ENCODE measurements at places on chromosomes 12 and 14.

- DNase-seq = no peak
Observed at GRCh38 chr14:53601409-53601808, 355.2 kb downstream of the BMP4 start.

DNA sequence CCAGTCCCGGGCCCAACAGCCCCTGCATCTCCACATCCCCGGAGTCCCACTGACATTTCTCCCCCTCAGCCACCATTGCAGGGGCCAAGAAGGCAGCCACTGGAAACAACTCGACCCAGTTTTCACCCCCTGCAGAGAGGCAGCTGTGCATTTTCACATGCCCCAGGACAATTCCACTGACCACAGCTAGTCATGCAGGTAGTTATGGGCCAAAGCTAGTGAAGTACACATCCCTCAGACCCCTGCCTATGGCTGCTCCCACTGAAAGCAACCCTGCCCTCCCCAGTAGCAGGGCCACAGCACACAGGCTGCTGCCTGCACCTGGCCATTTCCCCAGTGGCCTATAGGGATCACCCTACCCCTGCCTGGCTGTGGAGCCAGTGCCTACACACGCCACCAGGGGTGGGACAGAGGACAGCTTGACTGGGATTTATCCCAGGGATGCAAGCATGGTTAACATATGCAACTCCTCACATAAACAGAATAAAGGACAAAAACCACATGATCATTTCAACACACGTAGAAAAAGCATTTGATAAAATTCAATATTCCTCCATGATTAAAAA, 154.0 kb downstream of the NDUFA12 start:
- no peak for DNase-seq

DNA sequence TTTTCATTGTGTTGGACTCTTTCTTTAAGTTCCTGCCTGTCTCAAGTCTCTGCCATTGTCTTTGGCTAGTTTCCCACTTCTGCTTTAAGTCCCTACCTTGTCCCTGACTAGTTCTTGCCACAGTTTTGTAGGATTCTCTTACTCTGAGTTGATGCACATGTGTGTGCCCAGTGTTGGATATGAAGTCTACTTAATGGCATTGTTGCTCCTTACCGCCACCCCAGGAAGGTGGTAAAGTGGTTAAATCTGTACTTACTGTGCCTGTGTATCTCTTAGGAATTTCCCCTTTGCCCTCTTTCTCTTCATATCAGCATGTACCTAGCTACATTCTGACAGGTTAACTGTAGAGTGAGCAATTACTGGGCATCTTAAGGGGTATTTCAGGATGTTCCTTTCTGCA, 227.1 kb downstream of the NUBPL start:
- DNase-seq = no peak

GRCh38 chr12:116797885-116798284, 59.8 kb downstream of the RNFT2 start:
- DNase-seq = no peak

- no peak for DNase-seq
Observed at GRCh38 chr14:90387206-90387760, 9.5 kb upstream of the CALM1 start.

DNA sequence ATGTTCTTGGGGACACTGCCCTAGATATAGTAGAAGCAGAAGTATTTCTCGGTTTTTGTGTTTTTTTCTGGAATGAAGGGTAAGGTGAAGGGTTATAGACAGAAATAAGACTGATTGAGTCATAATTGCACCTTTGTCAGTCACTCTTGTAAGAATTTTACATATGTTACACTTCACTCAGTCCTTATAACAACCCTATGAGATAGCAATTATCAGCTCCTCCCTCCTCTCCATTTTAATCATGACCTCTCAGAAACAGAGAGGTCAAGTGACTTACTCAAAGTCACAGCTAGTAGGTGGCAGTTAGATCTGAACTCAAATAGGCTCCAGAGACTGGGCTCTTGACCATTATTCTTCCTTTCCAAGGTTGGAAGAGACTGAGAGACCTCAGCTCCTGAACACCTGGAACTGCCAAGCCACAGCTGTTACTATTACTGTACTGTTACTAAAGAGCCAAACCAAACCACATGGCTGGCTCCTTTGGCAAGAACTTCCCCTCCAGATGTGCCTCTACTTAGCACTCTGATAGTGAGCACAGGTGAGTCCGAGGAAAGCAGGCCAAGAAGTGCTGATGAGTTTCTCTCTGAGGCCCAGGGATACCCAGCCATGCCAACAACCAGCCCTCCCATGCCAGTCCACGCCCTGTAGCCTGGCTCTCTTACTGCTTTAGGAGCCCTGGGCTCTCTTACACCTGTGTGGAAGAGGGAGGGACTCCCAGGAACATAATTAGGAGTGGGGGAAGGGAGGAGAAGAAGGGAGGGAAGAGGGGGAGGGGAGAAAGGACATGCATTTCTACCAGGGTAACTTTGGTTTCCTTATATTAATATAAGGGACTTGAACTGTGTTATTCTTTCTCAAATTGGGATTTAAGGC, 121.3 kb downstream of the CRADD start:
- DNase-seq = no peak

GRCh38 chr14:100779691-100780080, 46.2 kb upstream of the MEG3 start:
- no peak for DNase-seq

- DNase-seq = no peak
Observed at GRCh38 chr12:19633194-19633593, 193.9 kb downstream of the AEBP2 start.

GRCh38 chr12:25719505-25719904, 166.4 kb upstream of the LMNTD1 start:
- DNase-seq = no peak

DNA sequence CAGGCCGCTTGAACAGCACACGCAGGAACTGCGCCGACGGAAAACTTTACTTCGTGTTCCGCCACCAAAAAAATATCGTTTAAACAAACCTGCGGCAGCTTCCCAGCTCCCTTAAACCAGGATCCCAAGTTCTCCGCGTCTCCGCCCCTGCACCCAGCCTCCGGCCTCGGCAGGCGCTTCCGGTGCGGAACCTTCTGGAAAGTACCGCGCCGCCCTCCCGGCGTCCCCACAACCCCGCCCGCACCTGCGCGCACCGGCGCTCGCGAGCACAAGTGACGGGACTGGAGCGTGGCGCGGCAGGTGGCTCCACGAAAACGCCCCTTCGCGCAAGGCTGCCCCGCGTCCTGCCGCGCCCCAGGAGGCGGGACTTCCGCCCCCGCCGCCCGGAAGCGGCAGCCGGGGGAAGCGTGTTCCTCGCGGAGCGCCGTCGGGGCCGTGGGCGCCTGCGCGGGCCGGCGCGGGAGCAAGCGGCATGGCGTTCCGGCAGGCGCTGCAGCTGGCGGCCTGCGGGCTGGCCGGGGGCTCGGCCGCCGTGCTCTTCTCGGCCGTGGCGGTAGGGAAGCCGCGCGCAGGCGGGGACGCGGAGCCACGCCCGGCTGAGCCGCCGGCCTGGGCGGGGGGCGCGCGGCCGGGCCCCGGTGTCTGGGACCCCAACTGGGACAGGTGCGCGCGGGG, at the start of gene PGAM5:
Gene PGAM5, plus strand, starts transcription at position 438 of the 675 bp plus-strand sequence. Its CDS starts 35 bp downstream, at position 473.
- peak; percentile 57 for DNase-seq

DNA sequence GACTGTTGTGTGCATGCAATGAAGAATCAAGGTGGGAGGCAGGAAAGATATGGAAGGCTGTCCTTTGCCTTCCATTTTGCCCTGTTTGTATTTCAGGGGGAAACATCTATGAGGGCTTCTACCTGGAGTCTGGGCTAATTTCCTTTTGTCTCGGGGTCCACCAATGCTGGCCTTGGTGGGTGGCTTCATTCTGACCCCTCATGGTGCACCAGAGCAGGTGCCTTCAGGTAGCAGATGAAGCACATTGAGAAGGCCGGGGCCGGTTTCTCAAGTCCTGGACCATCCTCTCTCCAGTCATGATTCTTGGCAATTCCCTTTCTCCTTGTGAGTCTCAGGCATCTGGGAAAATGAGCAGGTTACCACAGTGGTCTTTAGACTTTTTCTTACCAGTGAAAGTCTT, 47.2 kb downstream of the RPH3A start:
- DNase-seq = no peak

DNA sequence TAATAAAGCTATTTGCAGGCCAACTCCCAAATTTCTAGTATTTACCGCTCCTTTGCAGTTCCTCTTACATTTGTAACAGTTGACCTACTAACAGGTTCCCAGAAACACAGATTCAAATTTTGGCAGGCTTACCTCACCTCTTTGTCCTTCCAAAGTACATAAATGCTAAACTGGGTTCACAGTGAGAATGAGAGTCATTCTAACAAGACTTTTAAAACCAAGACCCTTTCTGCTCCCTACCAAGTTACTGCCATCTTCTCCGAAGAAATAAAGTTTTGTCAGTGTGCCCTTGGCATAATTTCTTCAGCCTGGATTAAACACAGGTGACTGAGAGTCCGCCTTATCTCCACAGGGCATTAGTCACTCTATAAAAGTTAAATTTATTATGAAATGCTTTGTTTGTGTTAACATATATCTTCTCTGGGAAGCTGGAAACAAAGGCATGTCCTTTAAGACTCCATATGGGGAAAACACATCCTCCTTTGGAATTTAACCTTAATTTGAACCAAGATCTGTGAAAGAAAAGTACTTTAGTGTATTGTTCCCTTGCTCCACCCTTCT, 28.2 kb downstream of the FOXA1 start:
- DNase-seq = no peak

DNA sequence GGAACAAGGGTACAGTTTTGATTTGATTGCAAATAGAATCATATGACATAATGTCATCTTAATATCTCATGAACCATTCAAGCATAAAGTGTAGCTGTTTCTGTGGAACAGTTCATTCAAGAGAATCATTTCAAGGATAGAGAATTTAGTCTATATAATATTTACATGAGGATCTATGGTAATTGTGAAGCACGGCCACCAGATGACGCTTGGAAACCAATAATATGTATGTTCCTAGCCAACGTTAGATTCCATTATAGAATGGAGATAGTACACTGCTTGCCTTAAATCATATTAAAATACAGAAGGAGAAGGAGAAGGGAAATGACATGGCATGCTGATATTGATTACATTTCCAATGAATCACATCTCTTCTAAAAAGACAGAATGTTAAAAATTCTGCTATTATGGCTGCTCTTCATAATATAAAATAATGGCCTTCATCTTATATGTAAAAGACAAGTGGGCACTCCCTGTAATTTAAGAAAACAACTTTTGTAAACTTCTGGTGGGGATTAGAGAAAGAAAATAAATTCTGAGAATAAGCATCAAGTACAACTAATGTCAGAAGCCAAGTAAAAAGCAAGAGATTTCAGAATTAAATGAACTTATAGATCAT, 351.0 kb downstream of the NAV3 start:
- peak; percentile 15 for DNase-seq

GRCh38 chr12:74129702-74130101, 407.9 kb upstream of the ATXN7L3B start:
- no peak for DNase-seq

DNA sequence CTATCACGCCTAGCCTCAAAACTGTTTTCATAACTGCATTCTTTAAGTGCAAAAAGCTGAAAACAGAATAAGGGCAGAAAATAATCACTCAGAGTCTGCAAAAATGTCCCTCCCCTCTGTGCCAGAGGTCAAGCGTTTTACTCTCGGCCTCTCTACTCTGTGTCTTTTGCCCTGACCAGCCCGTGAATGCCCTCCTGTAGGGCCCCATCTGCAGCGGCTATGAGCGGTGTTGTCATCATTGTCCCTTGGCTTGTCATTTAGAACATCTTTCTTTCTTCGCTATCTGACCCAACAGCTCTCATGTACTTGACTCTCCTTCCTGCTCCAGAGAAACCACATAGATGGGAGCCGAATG, 21.7 kb downstream of the ELK3 start:
- no peak for DNase-seq

DNA sequence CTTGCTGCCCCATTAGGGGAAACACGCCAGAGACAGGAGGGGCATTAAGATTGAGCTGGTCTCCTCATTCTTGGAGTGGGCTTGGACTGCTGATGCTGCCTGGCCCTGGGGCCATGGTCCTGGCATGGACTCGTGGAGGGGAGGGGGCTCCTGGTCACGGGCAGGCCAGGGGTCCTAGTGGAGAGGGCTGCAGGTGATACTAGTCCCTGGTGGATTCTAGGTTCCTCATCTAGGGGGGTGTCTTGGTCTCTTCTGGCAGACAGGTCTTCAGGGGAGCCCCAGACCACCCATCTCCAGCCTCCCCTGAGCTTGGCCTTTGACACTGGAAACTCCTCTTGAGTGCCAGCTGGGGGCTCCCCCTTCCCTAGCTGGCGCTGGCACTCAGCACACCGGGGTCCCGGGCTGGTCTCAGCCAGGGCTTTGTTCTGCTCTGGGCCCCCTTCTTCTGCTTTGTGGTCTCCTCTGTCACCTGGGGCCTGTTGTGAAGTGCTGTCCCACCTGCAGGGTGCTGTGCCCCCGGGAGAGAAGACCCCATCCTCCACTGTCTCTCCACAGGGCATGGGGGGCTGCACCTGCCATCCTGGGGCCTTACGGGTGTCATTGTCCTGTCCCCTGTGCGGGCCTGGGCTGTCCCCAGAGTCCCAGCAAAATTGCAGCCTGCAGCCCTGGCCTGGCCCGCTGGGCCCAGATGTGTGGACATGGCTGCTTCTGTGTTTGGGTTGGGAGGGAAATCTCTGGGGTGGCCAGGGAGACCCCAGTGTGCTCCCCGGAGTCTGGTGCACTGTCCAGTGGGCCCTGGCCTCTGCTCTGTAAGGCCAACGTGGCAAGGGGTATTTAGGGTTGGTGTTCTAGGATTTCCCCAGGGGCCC, 2.3 kb downstream of the KIF26A start:
- DNase-seq = no peak

GRCh38 chr12:47686645-47687240, 19.1 kb downstream of the RPAP3 start:
- DNase-seq = no peak

DNA sequence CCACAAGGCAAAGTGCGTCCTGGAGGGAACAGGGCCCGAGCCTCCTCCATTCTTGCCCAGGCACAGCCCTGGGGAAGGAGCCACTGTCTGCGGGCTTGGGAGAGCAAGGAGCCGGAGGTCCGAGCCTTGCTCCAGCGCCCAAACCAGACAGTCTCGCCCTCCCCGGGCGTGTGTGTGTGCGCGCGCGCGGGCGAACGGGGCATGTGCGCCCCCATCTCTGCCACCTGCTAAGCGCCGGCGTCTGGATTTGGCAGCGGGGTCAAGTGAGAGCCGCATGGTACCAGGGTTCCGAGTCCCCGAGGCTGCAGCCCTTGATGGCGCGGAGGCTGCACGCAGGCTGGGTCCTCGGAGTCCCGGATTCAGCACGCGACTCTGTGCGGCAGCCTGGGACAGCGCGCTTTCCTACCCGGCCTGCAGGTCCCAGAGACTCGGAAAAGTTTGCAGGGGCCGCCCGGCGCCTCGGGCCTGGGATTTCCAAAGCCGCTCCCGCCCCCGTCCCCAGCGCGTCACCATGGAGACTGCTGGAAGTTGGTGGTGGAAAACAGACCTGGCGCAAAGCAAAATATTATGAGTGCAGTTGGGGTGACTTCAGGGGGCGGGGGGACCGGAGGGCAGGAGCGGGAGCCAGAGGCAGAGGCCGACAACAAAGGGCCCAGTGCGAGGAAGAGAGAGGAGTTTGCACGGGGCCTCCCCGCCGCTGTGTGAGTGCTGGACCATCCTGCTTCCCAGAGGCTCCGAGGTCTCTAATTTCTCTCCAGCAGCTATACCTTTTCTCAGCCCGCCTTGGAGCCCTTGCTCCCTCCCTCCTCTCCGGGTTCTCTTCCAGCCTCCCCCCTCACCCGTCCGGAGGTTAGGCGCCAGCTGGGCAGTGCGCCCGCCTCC, 4.2 kb downstream of the RFX4 start:
- DNase-seq = no peak

Measured in NCI-H446 (cell line).